ENCODE measurements at places on chromosomes 11 and 22.

GRCh38 chr11:5238486-5238885, 4.2 kb upstream of the HBD start:
- DNase-seq = no peak

DNA sequence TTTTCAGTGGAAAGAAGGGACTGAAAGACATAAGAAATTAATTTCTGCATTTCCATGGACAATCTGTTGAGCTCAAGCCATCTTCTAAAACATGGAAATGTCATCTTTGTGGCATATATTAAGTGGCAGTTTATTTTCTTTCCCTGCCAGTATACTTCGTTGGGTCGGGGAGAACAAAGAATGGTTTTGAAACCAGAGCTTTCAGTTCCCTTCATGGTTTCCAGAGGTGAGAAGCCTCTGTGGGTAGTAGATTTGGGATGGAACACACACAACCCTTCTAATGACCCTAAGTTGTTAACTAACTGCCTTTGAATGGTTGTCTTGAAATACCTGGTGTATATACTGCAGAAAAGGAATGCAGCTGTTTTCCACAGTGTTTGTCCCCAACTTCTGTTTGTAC, 17.6 kb upstream of the GAS2L1 start:
- DNase-seq = no peak

- no peak for DNase-seq
Observed at GRCh38 chr22:49400136-49400940, 427.3 kb downstream of the BRD1 start.

DNA sequence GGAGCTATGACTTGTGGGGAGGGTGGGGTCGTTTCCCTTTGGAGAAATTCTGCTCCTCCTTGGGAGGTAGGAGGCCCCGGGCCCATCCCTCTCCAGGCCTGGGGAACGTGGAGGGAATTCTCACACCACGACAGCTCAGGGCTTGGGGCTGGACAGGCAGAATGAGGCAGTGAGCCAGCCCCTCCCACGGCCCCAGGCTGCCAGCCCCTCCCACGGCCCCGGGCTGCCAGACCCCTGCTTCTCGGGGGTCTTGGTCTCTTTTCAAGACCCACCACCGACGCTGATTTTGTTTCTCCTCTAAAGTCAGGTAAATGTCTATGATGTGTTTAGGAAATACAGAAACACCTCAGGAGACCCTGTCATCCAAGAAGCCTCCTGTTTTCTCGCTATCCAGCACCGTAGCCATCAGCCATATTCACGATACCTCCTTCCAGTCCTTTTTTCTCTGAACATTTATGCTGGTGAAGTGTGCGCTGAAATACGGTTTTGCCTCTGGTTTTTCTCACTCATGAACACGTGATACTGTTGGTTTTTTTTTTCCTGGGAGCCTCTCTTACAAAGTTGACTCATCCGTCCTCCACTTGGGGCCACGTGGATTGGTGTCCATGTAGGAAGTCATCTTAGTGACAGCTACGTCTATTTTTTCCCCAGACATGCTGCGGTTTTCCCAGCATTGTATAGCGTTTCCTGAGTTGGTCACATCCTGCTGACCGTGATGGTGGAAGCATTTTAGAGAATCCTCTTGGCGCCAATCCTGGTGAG, 1219.6 kb downstream of the BRD1 start:
- no peak for DNase-seq

- DNase-seq = no peak
Observed at GRCh38 chr22:43978558-43978957, 23.3 kb downstream of the SAMM50 start.

- no peak for DNase-seq
Observed at GRCh38 chr11:64518928-64519327, 72.1 kb upstream of the SLC22A12 start.

GRCh38 chr11:104060004-104060794, 23.8 kb downstream of the DDI1 start:
- no peak for DNase-seq

DNA sequence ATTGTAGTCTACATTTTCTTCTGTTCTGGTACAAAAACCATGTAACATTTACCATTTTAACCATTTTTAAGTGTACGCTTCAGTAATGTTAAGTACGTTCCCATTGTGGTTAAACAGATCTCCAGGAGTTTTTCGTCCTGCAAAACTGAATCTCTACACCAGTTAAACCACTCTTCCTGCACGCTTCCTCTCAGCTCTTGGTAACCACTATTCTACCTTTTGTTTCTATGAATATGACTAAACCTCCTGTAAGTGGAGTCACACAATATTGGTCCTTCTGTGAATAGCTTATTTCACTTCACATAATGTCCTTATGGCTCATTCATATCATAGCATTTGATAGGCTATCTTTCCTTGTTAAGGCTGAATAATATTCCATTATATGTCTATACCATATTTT, 7.1 kb upstream of the EXT2 start:
- no peak for DNase-seq

DNA sequence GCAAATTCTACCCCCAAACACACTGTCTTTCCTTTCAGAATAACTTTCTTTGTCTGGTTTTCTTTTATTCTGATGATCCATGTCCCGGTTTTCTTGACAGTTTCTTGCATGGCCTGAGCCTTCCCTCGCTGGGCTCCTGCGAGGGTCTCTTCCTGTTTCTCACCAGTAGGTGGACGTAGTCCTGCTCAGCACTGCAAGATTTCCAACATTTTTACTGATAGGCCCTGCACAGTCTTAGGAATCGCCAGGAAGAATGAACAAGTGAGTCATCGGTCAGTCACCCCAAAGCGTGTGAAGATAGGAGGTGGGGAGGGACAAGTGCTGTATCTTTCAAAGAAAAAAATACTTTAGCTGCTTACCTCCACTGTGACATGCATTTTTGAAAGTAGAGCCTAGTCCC, 16.9 kb upstream of the KIRREL3 start:
- DNase-seq = no peak

GRCh38 chr22:29907753-29908515, 25.0 kb downstream of the MTMR3 start:
- DNase-seq = peak; percentile 76

DNA sequence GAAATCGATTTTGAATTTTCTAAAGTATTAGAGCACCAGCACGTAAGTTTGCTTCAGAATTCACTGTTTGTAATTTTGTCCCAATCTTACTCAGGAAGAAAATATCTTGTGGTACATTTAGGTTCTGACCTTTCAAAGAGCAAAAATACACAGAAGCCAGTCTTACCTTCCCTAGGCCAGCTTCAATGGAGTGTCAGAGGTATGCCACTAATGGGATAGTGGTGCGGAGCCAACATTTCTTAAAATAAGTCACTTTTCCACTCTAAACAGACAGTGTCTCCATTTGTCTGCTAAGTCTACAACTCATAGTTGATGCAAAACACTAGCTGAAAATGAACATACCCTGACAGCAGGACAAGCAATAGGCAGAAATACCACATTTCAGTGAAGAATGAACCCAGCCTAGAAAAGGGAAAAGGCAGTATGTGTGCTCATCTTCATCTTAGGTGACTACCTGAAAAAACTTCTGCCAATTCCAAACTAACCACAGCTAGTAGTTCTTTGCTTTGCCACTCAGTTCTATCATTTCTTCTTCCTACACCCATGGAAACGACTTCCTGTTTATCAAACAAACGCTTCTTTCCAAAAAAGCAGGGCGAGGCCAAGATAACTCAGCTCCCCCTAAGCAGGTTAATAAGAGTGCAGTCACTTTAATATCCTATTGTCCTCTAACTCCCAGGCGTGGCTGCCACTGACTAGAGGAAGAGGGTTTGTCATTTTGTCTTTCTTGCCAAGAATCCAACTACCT, 94.0 kb upstream of the APOA1 start:
- no peak for DNase-seq

GRCh38 chr11:2134022-2135010, 4.9 kb downstream of the IGF2 start:
- no peak for DNase-seq

DNA sequence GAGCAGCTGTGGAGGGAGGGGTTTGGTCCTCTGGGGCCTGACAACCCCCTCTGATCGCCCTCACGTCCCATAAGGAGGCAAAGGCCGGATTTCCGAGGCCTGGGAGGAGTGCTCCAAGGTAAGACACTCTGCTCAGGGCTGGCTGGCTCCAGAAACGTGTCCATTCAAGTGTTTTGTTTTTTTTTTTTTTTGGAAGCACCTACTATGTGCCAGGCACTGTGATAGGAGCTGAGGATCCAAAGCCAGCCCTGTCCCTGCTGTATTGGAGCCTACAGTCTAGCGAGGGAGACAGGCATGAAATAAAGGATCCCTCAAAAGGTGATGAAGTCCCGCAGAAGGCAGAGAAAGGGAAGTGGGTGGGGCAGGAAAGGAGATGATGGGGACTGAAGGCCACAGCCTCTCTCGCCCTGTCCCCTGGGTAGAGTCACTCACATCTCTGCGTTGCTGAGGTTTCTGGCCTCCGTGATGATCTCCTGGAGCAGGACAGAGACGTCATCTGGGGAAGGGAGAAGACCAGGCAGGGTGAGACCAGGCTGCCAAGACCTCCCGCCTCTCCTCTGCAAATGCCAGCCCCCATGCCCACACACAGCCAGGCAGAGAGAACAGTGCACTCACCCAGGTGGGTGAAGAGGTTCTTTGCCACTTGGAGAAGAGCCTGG, 89.2 kb downstream of the PDE2A start:
- peak; percentile 26 for DNase-seq

DNA sequence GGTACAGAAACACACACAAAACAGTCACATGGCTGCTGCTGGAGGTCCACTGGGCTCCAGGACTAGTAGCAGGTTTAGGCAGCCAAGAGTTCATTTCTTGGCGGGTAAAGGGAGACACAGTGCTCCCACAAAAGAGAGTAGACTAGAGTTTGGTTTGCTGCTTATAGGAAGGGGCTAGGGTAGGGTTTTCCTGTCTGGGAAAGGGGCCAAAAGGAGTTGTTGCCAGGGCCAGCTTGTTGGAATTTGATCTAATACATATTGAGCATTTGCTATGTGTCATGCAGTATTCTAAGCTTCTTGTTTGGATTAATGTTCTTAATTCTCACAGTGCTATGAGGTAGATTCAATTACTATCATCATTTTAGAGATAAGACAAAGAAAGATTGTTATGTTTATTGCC, 195.1 kb upstream of the PLET1 start:
- no peak for DNase-seq

DNA sequence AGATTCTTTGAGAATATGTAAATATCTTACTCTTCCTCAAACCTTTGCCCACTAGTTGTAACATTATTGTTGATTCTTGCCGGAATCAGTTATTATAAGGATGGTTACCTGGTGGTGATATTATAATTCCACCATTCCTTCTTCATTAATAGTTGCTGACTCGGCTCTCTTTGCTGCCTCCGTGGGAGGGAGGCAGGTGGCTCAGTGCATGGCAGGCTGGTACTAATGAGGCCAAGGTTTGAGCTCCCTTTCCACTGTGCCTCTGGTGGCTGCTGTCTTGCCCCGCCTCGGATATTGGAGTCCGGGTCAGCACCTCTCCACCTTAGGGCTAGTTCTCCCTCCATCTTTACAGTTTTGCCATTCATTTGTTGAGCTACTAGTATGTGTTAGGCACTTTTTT, 12.7 kb downstream of the CD6 start:
- no peak for DNase-seq

- DNase-seq = no peak
Observed at GRCh38 chr11:128291007-128291406, 296.4 kb downstream of the ETS1 start.

DNA sequence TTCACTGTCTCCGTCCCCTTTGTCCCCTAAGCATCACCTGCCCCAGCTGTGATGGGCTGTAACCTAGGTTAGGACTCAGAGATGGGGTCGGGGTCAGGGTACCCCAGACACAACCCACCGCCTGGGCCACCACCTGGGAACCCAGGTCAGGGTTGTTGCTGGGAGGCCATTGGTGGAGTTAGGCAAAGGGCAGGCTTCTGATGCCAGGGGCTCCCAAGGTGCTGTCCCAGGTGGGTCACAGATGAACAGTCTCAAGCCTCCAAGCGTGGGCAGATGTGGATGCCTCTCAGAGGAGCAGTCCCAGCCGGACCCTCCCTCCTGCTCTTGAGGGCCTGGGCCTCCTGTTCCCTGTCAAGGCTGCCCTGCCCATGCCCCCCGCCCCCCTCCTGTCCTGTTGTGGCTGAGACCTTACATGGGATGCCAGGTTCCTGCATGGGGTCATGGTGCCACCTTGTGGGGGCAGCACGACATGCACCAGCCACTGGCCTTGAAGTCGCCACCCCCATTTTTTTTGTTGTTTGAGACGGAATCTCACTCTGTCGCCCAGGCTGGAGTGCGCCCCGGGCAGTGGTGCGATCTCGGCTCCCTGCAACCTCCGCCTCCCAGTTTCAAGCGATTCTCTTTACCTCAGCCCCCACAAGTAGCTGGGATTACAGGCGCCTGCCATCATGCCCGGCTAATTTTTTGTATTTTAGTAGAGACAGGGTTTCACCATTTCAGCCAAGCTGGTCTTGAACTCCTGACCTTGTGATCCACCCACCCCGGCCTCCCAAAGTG, 12.1 kb downstream of the GATD1 start:
- DNase-seq = peak; percentile 74

DNA sequence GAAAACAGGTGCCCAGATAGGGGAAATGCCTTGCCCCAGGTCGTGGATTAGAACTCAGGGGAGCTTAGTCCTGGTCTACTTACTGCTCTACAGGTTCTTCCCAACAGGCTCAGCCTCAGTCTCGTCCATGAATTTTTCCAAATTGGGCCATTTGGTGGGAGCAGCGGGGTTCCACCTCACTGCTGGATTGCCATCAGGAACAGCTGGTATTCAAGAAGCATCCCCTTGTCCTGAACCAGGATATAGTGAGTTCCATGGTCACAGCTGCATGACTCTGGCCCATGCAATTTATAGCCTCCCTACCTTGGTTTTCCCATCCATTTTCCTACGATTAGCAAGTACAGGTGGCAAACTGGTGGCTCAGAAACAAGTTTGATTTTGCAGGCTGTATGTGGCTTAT, 6.6 kb upstream of the UBE2L6 start:
- DNase-seq = no peak

DNA sequence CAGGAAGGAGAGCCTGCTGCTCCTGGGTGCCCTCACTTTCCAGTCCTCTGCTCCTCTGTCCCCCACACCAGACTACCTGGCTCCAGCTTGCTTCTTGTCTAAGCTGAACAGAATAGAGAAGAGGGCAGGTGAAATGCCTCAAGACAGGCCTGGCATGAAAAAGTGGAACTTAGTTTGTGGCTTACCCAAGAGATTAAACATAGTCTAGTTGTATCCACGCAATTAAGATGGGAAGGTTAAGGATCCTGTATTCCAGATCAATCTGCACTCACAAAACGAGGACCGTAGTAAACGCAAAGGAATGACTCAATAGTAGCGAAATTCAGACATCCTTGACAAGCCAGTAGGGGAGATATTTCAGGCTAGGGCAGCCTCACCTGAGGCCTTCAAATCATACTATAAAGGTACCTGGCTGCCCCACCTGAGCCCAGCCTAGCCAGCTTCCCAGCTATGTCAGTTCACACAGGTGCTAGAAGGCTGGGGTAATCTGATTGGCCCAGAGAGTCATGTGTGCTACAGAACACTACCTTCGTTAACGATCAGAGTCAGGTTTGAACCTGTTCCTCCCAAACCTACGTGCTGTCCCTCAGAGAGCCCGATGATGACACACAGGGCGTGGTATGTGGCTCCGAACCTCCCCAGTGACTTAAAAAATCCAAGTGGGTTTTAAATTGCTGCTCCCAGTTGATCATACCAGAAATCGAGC, 46.5 kb downstream of the AHNAK start:
- peak; percentile 90 for DNase-seq
